ENCODE measurements at places on chromosomes 5 and 9.

DNA sequence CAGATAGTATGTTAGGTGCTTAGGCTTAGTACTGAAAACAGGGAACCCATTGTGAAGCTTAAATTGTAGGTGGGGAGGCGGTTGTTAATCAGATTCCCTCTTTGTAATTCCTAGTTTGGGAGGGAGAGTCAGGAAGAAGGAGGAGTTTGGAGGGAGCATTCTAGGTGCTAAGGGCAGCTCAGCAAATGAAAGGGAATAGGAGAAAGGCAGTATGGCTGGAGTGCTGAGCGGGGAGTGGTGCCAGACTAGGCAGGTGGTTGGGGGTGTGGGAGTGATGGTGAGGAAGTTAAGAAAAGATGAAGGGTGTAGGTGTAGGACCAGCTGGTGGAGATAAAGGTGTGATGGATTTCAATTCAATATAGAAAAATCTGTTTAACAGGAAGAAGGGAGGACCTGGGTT lies 11.1 kb upstream of the GARNL3 start:
- peak; percentile 64 for DNase-seq

DNA sequence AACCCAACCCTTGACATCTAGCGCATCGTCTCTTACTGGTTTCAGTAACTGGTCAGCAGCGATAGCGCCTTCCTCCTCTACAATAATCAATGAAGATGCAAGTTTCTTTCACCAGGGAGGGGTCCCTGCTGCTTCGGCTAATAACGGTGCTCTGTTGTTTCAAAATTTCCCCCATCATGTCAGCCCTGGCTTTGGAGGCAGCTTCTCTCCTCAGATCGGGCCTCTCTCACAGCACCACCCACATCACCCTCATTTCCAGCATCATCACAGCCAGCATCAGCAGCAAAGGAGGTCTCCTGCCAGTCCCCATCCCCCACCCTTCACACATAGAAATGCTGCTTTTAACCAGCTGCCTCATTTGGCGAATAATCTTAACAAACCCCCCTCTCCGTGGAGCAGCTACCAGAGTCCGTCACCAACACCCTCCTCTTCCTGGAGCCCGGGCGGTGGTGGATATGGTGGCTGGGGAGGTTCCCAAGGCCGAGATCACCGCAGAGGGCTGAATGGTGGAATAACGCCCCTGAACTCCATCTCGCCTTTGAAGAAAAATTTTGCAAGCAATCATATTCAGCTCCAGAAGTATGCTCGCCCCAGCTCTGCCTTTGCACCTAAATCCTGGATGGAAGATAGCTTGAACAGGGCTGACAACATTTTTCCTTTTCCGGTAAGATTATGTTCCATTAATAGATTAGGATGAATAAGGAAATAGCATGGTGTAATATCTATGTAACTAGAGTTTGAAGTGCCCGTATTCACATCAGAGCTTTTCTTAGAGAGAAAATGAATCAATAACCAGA lies 2.2 kb downstream of the CPEB4 start:
- peak; percentile 57 for DNase-seq

- no peak for DNase-seq
Measured at GRCh38 chr9:130499804-130500263, 55.1 kb downstream of the ASS1 start.

GRCh38 chr5:136133222-136133921 lies 727 bp downstream of the SMAD5 start:
- DNase-seq = peak; percentile 85

- DNase-seq = peak; percentile 86
Measured at GRCh38 chr9:115198001-115198400, 80.0 kb upstream of the TNC start.

DNA sequence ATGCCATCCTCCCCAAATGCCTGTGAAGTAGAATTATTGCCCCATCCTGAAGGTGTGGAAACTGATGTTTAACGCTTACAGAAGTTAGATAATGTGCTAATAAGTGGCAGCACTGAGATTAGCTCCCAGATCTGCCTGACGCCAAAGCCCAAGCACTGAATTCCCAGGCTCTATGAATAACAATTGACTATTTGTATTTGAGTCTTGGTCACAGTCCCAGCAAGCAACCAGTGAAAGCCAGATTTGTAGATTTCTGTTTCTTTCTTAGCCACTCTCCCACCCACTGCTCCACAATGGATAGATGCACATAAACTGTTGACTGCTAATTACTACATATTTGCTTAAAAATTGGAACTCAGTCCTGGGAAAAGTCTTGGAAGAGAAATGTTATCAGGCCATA lies 34.4 kb downstream of the FAM240B start:
- no peak for DNase-seq

- no peak for DNase-seq
Measured at GRCh38 chr5:141772281-141772680, 90.3 kb upstream of the ARAP3 start.

DNA sequence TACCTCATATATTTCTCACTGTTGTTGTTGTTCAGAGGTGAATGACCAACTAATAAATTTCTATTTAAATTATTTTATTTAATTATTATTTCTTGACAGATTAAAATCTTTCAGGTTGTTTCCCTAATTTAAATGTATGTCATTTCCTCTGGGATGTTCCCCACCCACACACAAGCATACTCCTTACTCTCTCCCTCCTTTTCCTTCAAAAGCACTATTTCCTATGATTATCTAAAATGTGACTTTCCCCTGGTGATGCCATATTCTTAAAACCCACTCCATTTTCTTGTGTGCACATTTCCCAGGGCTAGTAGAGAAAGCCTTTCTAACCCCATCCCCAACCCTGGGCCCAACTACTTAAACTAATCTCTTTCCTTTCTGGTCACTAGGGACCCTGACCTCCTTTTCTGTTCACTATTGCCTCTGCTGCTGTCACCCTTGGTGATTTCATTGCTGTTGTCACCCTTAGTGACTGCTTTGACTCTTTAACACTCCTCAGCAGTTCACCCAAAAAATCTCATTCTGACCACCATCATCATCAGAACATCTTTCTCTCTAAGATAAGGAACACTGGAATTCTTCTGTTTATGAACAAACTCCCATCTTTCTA lies 16.8 kb downstream of the IL33 start:
- DNase-seq = no peak

DNA sequence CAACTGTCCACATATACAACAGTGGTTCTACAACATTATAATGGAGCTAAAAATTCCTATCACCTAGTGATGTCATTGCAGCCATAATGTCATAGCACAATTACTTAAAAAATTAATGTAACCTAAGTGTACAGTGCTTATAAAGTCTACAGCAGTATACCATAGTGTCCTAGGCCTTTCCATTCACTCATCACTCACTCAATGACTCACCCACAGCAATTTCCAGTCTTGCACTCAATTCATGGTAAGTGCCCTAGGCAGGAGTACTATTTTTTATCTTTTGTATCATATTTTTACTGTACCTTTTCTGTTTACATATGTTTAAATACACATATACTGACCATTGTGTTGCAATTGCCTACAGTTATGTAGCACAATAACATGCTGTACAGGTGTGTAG lies 9.6 kb upstream of the PUM3 start:
- no peak for DNase-seq

- no peak for DNase-seq
Measured at GRCh38 chr5:84724683-84725082, 340.0 kb upstream of the EDIL3 start.

DNA sequence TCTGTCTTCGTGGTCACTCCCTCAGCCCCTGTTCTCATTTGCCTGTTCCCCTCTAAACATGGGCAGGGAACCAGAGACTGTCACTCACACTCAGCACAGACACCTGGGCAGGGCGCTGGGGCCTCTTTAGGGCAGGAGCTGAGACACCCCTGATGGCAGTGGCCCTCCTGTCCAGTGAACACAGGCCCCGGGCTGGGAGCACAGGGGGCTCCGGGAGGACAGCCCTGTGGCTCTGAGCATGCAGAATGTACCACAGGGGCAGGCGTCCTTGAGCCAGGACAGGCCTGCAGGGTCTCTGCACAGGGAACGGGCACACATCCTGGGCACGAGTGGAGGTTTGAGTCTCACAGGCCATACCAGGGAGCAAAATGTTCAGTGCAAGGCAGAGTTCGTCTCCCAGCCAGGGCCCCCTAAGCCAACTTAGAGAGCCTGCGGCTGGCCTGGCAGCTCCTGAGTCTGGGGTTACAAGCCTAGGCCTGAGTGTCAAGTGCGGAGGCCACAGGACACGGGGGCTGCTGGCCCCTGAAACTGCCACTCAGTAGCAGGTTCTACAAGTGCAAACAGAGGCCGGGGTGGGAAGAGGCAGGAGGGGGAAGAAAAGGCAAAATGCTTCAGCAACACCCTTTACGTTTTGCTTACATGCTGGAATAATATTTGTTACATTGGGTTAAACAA lies 55.9 kb upstream of the NKD2 start:
- no peak for DNase-seq

- no peak for DNase-seq
Measured at GRCh38 chr5:76601470-76601869, 21.7 kb downstream of the F2RL2 start.

DNA sequence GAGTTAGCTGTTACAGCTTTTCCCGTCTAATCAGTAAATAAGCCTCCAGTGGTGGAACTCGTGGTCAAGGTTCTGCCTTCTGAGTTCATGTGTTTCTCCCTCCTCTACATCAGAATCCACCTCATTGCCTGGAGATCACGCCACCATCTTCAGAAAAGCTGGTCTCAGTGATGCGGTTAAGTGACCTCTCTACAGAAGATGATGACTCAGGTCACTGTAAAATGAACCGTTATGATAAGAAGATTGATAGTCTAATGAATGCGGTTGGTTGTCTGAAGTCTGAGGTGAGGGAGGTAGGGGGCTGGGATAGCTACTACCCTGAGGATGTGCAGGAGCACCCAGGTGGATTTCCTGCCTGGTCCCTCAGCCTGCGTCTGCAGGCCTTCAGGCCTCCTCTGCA lies 13.3 kb downstream of the ODF2 start:
- no peak for DNase-seq

- no peak for DNase-seq
Measured at GRCh38 chr5:120405286-120405864, 58.7 kb upstream of the PRR16 start.

DNA sequence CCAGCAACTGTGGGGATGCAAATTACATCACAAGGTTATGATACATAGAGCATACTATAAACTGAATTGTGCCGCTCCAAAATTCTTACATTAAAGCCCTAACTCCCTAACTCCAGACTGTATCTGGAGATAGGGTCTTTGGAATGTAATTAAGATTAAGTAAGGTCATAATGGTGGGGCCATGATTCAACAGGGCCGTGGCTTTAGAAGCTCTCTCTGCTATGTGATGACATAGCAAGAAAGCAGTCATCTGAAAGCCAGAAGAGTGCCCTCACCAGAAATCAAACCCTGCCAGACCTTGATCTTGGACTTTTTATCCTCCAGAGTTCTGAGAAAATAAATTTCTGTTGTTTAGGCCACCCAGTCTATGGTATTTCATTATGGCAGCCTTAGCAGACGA lies 123.9 kb downstream of the FBXL17 start:
- DNase-seq = no peak

DNA sequence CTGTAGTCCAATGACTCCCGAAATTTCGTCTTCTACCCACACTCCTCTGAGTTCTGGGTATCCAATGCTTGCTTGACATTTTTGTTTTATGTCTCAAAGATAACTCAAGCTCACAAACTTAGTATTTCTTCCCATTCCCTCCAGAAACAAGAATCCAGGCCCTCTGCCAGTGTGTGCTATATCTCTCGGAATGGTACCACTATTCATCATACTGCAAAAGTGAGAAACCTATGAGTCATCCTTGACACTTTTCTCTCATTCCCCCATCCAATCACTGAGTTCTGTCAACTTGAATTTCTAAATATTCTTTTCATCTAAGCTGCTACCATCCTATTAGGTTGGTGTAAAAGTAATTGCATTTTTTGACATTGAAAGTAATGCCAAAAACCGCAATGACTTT lies 9.8 kb downstream of the SLC12A2 start:
- DNase-seq = no peak

DNA sequence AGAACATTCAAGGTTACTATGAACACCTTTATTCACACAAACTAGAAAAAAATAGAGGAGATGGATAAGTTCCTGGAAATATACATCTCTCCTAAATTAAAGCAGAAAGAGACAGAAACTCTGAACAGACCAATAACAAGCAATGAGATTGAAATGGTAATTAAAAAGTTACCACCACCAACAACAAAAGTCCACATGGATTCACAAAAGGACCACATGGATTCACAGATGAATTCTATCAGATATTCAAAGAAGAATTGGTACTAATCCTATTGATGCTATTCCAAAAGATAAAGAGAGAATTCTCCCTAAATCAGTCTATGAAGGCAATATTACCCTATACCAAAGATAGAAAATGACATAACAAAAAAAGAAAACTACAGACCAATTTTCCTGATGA lies 518.9 kb downstream of the PRDM9 start:
- no peak for DNase-seq

DNA sequence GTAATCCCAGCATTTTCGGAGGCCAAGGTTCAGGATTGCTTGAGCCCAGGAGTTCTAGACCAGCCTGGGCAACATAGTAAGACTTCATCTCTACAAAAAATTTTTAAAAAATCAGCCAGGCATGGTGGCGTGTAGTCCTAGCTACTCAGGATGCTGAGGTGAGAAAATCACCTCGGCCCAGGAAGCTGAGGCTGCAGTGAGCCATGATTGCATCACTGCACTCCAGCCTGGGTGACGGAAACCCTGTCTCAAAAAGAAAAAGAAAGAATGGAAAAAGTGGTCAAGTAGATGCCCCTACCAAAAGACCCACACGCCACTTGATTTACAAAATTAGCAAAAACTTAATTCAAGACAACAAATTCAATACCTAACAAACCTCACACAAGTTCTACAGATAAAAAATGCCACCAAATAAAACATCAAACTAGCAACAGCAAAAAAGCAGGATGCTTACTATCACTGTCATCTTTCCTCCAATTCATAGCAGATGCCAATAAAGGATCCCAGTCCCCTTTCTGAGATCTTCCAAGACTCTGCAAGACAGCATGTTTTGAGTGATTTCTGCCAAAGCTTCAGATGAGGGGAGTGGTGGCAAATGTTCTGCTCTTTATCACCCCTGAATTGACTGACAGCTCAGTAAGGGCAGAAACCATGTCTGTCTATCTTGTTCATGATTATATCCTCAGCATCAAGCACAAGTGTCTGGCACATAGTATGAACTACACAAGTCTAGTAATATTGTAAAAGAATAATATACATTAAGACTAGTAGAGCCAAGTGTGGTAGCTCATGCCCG lies 34.2 kb upstream of the TESK1 start:
- DNase-seq = no peak
